ENCODE measurements at places on chromosomes 11 and 22. TPM values are rescaled to one million over a fixed set of nuclear protein-coding genes. Genes with fewer than 3 reads are reported as not detected.
A peak's percentile ranks its signal among the peaks of the same experiment; 100 is the strongest.

DNA sequence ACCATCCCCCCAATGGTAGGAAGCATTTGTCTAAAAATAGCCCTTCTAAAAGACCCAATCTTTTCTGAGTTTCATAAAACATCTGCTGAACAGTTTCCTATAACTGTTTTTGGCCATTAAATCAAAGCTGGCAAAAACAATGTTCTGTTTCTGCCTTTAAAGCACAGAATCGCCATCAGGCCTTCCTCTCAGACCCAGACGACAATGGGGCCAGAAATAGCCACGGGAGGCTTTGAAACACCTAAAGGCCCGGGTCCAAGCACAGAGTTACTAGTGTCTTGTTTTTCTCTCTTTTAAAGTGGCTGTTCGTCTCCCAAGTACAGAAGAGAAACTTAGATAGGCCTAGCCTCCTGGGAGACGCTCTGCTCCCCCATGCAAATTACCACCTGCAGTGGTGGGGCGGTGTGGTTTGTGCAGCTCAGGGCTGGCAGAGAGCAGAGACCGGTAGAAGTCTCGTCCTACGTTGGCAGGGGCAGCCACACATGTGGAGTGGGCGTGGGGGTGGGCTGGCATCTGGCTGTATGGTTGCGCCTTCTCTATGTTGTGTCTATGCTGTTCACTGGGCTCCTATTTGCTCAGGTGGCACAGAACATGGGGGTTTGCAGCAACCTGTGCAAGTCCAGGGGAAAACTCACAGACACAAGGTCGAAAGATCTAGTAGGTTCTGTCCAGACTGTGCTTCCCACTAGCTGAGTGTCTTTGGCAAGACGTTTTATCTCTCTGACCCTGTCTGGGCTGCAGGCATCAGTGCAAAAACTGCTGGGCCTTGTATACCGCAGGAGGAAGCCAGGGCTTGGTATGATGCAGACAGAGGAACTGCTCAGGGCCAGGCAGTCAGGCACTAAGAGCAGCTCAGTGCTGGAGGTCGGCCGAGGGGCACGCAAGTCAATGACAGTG is 23.6 kb upstream of the ETS1 start:
- no peak for DNase-seq

DNA sequence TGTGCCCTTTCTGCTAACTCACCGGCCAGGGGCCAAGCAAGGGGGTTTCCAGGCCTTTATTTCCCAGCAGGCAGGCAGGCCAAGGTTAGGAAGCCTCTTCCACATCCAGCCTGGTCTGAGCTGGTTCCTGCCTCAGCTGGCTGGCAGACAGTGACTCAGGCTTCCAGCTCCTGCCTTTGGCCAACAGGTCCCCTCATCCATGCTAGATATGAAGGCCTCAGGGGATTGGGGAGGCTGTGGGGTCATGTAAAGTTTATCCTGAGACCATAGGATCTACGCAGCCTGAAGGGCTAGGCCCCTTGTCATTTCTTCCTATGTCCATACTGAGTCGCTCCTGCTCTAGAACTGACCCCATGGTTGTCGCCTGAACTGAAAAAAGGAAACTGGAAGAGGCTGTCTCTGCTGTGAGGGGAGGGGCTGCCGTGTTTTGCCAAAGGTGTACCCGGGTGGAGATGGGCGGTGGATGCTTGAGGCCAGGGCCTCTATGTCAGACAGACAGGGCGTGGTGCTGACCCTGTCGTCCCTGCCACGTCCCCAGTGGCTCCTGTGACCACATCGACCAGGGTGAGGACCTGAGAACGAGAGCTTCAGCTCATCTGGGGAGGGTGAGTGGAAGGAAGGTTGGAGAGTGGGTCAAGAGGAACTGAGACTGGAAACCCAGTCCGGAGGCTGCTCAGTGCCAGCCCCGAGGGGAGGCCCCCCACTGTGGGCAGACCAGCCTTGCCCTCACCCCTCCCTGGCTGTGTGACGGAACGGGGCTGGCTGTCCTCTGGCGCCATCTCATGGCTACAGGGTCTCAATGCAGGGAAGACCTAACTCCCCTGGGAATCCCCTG is 17.0 kb downstream of the P2RY6 start:
- peak; percentile 64 for DNase-seq

The FGF4 gene
- not detected for total RNA-seq

DNA sequence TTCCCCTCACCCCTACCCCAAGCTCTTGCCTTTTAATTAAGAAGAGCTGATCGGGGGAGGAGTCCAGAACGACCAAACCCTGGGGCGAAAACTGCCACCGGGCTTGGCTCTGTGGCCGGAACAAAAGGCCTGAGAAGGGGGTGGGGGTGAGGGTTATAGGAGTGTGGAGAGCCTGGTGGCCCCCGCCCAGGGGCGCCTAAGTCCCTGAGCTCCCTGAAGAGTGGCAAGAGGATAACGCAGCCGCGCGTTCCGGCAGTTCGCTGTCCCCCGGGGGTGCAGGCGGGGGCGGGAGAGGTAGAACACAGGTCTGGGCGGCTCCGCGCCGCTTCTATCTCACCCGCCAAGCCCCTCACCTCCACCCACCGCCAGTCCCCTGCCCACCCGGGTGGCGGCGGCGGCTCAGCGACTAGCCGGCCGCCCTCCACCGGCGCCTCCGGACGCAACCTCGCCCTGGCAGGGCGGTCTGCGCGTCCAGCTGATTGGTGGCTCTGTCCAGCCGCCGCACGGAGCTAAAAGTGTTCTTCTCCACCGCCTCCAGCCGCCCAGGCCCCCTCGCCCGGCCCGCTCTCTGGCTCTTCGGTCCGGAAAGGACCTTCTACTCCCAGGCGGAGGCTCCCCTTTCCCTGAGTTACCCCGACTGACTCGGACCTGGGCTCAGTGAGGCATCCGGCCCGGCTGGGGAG is 18.7 kb upstream of the BDNF start:
- DNase-seq = no peak

DNA sequence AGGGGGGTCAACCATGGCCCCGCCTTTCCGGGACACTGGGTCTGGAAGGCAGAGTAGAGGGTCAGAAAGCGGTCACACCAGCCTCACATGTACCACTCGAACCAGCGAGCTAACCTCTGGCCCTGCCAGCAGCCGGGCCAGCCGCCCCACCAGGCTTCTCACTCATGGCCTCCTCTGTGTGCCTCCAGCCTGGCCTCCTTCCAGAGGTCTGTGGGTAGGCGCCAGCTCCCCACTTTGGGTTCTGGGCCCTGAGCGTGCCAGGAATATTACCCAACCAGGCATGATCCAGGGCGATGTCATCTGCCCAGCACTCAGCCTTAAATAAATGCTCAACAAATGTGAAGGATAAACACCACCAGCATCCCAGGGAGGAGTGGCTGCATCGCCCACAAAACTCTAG is 5.8 kb downstream of the SCUBE1 start:
- DNase-seq = no peak

The UPB1 gene
- total RNA-seq = 0.24 TPM

The SPDYC gene
- not detected for total RNA-seq

DNA sequence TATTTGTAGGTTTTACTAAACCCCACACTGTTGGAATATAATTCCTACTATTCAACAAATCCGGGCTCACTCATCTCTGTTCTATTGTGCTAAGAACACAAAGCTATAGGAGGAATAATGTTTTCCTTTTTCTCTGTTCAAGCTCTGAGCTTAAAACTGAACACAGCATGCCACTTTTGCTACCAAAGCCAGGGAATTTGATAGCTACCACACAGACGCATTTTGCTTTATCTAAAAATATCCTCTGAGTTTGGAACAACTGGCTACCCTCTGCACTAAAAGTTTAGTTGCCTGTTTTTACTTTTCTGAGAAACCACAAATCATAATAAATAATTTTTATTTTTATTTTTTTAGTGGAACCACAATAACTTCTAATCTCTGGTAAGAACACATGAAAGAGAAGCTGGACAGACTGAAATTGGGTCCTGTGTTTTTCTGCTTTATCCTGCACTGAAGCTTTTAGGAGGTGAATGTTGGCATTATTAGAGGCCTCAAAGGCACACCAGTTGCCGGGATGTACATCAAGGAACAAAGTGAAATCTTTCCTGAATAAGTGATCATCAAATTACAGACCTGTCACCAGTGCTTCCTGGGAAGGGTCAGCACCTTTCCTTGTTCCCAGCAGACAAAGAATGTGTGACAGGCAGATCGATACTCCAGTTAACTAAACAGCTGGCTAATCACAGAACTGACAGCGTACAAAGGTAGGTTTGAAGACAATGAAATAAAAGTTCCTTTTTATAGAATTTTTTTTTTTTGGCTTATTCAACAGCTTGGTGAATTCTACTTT is 523.2 kb upstream of the TENM4 start:
- DNase-seq = no peak

The MOGAT2 gene
- total RNA-seq = 0.10 TPM

DNA sequence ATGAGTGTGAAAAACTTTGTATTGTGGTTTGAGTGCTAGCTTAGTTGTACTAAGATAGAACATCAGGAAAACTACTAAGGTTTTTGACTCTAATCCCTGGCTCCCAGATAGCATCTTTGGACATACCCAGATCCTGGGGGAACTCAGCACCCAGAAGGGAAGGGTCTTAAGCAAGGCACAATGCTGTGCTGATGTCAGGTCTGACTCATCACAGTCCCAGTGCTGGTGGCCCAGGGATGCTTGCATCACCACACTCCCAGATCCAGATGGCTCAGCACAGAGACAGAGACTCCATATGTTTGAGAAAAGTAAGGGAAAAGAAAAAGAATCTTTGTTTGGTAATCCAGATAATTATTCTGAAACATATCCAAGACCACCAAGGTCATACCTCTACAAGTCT is 18.3 kb upstream of the OR56A3 start:
- no peak for DNase-seq

- DNase-seq = no peak
Measured at GRCh38 chr11:57496109-57496820, 19.2 kb downstream of the SLC43A1 start.
